ENCODE measurements at places on chromosomes 1 and 21.

DNA sequence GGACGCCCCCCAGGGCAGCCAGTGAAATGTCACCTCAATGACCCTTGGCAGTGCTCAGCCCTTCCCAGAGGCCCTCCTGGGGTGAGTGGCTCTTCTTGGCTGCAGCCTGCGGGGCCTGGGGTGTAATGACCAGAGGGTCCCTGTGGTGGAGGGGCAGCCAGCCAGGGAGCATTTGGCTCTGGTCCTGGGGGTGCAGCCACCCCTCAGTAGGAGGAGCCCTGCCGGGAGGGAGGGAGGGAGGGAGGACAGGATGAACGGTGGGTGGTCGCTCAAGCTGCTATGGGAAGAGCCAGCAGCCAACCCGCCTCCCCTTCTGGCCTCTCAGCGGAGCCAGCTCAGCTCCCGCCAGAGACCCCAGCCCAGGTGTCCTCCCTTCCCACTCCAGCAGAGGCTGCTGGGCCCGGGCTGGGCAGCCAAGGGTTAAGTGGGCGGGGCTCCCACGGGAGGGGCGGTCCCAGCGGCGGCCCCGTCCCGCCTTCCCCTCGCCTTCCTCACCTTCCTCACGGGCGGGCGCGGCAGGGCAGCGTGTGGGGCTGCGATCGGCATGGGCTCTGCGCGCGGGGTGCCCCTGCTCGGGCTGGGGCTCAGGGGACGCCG, 9.0 kb upstream of the PLCH2 start:
- DNase-seq = no peak

- no peak for DNase-seq
Measured at GRCh38 chr1:156319664-156320063, 18.4 kb downstream of the CCT3 start.

DNA sequence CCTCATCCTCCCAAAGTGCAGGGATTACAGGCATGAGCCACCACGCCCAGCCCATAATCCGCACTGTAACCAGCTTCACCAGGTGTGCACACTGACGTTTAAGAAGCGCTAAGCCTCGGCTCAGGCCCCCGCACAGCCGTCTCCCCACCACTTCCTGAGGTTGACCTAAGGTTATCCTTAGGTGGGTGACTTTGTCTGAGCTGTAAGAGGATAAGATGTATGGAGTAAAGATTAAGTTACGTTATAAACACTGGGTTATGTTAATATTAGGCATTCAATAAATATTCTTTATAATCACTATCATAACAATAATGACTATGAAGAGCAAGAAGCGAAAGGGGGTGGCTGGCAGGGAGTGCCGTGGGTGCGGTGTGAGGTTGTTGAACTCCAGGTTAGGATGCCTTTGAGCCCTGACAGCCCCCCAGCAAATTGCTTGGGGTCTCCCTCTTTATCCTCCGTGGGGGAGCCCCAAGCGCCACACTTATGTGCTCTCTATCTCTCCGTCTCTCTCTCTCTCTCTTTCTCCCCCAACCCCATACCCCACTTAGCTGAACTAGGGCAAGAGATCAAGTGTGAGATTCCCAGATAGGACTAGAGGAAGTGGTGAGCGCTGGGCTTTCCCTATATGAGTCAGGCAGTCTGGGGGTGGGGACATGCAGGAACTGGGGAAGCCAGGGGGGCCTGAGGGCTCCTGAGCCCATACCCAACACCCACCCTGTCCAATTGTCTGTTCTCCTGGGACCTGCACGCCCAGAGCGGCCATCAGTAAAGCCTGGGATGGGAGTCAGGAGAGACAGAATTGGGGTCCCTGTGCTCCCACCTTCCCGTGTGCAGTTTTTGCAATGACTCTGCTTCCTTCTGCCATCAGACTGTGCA, 7.6 kb downstream of the EFHD2 start:
- no peak for DNase-seq

GRCh38 chr1:208628022-208628914, 384.1 kb upstream of the PLXNA2 start:
- DNase-seq = no peak

DNA sequence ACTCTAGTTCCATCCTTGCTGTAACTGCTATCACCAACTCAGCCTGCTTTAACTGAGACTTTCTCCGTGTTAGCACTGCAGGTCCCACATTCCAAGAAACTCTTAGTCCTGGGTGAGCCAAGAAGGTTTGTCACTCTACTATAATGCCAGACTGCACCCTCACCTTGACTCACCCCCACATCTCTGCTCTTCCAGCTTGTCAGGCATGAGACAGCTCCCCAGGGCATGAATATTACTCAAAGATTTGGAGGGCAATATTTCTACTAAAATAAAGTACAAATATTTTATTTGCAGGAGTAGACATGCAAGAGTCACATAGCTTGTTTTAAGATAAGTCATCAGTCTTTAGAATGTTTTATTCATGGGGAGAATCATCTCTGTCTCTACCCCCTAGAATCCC, 110.2 kb downstream of the MATN1 start:
- DNase-seq = no peak

- DNase-seq = no peak
Measured at GRCh38 chr21:37862536-37862935, 53.7 kb downstream of the KCNJ6 start.

GRCh38 chr1:22332795-22333499, 118.7 kb upstream of the ZBTB40 start:
- DNase-seq = no peak

DNA sequence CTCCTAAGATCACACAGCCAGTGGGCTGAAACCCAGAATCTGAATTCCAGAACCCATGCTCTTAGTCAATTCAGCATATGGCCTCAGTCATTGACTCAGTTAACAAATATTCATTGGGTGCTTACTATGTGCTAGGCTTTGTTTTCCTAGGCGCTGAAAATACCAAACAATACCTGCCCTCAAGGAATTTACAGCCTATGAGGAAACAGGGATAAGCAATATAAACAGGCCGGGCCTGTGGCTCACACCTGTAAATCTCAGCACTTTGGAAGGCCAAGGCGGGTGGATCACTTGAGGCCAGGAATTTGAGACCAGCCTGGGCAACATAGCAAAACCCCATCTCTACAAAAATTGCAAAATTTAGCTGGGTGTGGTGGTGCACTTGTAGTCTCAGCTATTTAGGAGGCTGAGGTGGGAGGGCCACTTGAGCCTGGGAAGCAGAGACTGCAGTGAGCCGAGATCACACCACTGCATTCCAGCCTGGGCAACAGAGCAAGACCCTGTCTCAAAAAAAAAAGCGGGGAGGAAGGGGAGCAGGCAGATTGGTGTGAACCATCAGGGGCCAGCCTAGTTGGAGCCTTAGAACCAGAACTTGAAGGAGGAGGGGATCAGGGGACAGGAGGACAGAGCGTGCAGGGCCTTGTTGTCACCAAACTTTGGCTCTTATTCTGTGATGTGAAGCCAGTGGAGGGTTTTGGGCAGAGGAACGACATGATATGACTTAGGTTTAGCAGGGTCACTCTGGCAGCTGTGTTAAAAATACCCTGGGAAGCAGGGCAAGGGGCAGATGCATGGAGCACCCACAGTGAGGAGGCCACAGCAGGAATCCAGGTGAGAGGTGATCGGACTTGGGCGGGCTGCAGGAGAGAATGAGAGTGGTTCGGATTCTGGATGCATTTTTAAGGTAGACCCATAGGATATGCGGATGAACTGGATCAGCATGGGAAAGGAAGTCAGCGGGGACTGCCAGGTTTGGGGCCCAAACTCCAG, 5.8 kb downstream of the TINAGL1 start:
- no peak for DNase-seq

DNA sequence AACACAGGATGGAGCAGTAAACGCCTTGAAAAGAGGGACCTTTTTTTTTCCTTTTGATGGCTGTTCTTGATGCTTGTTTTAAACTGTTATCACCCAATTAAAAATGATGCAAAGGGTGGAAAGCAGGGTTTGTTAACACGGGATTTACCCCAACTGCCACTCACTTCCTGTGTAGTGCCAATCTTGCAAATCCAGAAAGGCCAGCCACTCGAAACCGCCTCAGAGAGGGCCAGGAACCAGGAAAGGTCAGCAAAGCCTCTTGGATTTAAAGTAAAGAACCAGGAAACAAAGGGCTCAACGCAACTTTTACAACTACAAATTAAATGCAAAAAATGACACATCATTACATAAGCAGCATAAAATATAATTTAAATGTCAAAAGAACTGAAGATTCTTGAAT, 347.4 kb downstream of the PDE4B start:
- no peak for DNase-seq

DNA sequence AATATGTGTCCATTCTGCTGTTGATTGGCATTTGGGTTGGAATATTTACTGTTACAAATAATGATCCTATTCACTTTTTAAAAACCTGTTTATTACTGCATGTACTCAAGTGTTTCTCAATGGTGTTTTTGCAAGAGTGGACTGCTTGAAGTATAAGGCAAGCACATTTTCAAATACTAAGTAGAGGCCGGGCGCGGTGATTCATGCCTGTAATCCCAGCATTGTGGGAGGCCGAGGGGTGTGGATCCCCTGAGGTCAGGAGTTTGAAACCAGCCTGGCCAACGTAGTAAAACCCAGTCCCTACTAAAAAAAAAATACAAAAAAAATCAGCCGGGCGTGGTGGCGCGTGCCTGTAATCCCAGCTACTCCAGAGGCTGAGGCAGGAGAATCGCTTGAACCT, 276.9 kb upstream of the ADGRL4 start:
- DNase-seq = no peak

DNA sequence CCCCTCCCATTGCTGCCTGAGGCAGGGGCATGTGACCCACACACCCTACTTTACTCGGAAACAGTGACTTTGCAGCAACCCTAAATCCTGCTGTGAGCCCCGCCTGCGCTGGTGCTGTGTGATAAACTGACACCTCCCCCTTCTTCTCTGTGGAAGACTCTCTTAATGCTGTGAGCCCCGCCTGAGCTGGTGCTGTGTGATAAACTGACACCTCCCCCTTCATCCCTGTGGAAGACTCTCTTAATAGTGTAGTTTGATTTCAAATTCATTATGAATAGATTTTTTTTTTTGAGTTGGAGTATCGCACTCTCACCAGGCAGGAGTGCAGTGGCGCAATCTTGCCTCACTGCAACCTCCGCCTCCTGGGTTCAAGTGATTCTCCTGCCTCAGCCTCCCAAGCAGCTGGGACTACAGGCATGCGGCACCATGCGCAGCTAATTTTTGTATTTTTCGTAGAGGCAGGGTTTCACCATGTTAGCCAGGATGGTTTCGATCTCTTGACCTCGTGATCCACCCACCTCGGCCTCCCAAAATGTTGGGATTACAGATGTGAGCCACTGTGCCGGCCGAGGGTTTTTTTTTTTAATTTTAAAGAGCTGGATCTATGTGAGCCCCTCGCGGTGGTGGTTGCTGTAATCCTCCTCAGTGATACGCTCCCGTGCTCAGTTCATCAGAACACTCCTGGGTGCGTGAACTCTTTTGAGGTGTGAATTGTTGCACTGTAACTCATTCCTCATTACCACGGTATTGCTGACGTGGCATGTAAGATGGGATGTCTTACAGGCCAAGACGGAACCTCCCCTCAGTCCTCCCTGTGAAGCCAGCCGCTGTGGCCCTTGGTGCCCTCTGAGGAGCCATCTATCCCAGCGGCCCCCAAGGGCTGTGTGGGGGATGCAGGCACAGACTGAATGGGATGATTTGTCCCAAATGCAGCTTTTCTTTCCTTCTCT, 60.3 kb downstream of the GALNT2 start:
- no peak for DNase-seq

DNA sequence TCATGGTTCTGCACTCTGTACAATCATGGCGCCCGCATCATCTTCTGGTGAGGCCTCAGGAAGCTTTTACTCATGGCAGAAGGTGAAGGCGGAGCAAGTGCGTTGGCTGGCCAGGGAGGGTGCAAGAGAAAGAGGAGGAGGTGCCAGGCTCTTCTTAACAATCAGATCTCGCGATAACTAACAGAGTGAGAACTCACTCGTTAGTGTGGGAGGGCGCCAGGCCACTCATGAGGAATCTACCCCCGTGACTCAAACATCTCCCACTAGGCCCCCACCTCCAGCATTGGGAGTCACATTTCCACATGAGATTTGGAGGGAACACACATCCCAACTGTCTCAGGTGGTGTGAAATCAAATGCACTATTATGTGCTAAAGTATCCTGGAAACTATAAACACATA, 220.2 kb upstream of the CSF3R start:
- DNase-seq = no peak

DNA sequence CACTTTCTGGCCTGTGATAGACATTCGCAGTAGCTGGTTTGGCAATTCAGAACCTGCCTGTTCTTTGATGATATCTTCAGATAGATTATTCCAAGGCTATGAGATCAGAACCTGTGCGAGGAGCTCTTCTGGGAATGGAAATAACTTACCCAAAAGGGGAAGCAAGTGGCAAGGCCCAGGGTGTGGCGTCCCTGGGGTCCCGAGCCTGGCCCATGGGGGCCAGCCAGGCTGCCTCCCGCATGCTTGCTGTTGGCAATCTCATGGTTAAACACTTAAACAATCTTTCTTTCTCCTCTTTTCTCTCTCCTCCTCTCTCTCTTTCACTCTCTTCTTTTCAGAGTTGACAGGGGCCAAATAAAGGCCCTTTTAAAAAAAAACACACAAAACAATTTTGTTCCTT, 108.1 kb downstream of the RNF220 start:
- DNase-seq = no peak

DNA sequence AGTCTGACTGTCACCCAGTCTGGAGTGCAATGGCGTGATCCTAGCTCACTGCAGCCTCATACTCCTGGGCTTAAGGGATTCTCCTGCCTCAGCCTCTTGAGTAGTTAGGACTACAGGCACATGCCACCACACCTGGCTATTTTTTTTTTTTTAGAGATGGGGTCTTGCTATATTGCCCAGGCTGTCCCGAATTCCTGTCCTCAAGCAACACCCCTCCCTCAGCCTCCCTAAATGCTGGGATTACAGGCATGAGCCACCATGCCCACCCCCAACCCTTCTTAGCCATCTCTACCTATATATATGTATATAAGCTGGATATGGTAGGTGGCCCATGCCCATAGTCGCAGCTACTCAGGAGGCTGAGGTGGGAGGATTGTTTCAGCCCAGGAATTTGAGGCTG, 13.4 kb upstream of the SLC25A44 start:
- DNase-seq = no peak

DNA sequence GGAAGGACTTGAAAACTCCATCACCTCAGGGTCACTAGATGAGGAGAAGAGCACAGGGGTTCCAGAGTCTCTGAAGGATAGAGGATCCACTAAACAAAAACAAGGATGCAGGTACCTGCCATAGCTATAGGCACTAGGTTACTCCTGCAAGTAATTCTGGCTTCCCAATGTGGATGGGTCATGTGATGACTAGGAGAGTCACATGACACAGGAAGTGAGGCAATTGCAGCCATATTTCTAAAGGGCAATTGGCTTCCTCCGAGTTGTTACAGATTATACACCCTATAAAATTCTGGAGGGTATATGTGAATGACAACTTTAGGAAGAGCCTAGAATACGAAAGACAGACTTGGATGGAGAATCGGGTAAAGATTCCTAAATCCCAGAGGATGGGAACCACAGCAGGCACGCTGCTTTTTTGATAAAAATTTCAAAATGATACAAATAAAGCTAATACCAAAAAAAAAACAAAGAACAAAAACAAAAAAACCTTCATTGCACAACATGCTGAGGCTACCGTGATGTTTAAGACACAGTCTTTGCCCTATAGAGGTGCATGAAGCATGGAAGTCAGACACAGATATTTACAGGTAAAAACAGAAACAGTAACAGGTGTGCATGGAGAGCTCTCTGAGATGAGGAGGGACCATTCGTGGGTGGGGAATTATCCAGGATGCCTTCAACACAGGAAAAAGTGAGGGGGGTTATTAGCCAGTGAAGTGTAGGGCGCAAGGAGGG, 10.5 kb downstream of the MTX1 start:
- DNase-seq = no peak

- DNase-seq = no peak
Measured at GRCh38 chr1:4803335-4803734, 148.9 kb downstream of the AJAP1 start.

GRCh38 chr21:40636026-40636425, 210.9 kb downstream of the DSCAM start:
- no peak for DNase-seq

Measured in esophagus squamous epithelium (tissue), 5 donors.